ENCODE measurements at places on chromosomes 4 and X.

GRCh38 chr4:37561803-37562207 lies 124.4 kb downstream of the RELL1 start:
- peak; percentile 80 for DNase-seq

GRCh38 chr4:97836662-97837061 lies 306.6 kb downstream of the STPG2 start:
- no peak for DNase-seq

DNA sequence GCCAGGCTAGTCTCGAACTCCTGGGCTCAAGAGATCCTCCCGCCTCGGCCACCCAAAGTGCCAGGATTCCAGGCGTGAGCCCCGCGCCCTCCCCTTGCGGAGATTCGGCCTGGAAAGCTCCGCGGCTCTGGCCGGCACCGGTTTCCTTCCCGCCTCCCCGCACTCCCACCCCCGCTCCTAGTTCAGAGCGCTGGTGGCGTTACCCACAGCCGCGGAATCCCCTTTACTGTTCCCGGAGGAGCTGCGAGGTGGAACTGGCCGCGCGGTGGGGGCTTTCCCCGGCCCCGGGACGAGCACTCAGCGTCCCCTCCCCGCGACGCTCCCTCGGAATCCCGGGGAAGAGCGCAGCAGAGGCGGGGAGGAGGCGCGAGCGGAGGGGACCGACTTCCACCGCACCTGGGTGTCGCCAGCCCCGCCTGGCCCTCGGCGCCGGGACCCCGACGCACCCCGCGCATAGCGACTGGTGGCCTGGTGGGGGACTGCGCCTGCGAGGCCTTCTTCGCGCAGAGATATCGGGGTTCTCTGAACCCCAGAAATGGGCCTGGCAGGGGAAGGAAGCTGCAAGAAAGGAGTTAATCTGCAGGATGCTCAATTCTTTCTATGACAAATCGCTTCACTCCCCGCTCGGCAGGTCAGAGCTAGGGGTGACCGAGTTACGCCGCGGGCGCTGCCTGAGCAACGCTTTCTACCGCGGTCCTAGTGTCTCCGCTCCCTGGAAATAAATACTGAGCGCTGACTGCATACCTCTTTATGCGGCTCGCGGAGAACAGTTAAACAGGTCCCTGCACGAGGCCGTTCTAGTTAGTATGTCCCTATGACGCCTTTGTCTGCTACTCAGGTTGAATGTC lies 14.6 kb upstream of the SLC25A4 start:
- no peak for DNase-seq

GRCh38 chr4:40301603-40302002 lies 33.5 kb upstream of the CHRNA9 start:
- no peak for DNase-seq

- DNase-seq: peak; percentile 34
Measured at GRCh38 chr4:26858947-26859401, 1.7 kb upstream of the STIM2 start.

- DNase-seq: peak; percentile 17
Measured at GRCh38 chr4:38614231-38614630, 49.8 kb upstream of the KLF3 start.

DNA sequence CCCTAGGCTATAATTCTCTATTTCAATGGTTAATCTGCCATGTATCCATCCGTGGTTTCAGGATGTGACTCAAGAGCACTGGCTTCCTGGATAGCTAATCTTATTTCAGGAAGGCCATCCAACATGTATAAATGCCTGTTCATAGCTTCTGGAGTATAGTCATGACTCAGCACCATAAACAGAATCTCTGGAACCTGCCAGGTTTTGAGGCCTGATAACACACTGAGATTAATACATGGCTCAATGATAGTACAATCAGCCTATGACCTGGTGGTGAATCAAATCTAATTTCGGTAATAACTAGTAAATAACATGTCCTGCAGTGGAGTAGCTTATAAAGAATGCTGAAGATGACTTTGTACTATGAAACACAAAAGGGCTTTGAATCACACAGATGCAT lies 5.7 kb upstream of the IL13RA2 start:
- DNase-seq: peak; percentile 90

DNA sequence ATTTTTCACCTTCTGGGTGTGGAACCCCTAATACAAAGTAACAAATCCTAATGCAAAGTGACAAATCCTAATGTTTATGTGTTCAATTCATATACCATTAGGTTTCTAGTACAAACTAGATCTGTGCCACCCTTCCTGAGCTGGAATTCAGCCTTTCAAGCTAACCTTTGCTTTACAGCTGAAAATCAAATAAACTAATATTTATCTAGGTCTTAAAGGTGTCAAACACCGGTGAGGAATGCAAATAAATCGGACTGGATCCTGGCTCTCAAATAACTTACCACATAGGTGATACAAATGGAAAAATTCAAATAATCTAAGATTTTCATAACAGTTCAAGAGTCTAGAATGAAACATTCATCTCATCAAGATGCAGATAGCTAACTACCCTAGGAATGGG lies 11.6 kb downstream of the IRF2 start:
- no peak for DNase-seq

- DNase-seq: peak; percentile 67
Measured at GRCh38 chr4:140186651-140187315, 32.8 kb upstream of the MAML3 start.

DNA sequence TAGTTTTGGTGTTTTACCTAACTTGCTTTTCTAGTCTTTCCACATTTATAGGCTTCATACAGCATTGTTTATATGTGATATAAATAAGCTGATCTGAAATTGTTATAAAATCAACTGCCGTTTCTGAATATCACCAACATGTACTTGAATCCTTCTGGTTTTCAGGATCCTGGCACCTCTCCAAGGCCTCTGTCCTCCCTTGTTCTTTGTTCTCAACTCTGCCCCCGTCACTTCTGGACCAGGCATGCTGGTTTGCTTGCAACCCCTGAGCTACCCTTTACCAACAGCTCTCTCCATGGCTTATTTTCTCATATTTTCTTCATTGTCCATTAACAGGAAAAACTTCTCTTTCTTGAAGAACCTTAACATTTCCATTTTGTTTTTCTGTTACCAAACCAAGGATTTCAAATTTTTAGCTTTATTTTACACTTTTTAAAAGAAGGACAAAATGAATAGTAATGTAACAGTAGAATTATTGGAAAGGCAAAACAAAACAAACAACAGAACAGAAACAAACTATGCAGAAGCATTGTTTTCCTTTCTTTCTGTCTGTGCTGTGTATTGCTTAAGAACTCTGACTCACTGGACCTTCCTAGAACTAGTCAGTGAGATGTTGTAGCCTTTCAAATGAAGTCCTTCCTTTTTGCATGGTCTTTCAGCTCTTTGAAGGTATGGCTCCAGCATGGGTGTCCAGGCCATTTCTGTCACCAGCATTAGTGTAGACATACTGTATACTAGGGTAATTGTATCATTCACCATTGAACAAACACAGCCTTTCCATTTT lies 44.8 kb downstream of the BANK1 start:
- peak; percentile 31 for DNase-seq

DNA sequence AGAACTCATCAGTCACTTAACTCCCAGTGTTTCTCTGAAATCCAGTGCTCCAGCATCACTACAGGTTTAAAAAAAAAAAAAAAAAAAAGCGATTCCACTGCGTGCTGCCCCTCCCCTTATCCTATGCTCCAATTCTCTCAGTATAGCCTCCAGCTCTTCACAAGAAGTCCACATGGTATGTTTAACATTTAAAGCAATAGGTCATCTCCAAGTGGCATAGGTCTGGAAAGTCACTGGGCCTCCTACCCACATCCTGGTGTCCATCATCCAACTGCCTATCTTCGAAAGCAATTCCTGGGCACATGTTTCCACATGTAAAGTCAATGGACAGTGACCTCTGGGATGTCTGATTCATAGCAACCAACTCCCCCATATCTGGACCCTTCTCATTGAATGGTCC lies 66.5 kb upstream of the MAP3K15 start:
- no peak for DNase-seq

- DNase-seq: peak; percentile 44
Measured at GRCh38 chrX:17579026-17579425, 158.3 kb upstream of the SCML1 start.

GRCh38 chrX:128518508-128518907 lies 466.3 kb upstream of the ACTRT1 start:
- peak; percentile 1 for DNase-seq

DNA sequence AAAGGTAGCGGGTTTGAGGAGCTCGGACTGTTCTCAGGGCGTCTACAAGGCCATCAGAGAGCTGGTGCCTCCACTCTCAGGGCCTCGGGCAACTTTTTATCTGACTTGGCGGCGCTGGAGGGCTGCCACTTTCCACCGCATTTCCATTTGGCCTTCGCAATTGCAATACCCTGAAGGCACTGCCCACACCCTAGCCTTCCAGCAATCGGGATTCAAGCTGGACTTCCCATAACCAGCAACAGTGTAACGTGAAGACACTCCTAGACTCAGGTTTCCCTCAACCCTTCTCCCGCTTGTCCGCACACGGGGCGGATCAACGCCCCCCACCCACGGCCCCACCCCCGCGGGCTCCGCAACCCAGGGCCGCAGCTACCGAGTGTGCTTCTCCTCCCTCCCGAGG lies 50.2 kb upstream of the BCOR start:
- DNase-seq: no peak

DNA sequence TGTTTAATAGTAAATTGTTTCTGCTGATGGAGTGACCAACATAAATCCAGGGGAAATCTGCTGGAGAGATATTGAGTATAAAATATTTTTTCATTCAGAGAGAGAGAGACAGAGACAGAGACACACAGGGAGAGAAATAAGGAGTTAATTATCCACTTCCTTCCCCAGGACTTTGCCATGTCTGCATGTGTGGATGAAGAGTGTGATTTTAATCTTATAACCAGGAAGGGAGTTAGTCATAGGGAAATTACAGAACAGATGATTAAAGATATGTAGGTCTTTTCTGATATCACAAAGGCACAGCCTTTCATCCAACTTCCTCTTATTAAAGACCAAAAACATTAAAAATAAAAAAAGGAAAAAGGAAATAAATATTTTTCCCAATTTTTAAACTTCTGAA lies 526.3 kb downstream of the SPRY1 start:
- DNase-seq: peak; percentile 2

DNA sequence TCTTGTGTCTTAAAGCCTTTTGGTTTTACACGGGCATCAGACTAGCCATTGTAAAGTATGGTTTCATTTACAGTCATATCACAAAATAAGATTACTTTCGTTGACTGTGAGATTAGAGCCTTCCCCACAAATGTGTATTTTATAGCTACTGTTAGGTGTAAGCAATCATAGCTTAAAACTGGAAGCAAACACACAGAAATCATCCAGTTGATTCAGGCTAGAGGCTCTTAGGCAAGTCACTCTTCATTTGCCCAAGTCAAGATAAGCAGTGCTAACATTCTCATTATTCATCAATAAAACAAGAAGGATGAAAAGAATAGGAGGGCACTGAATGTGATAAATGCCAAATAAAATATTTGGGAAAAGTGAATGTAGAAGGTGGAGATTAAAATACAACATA lies 448.7 kb upstream of the FAM241A start:
- no peak for DNase-seq

- no peak for DNase-seq
Measured at GRCh38 chrX:140393507-140393906, 111.4 kb downstream of the SOX3 start.

GRCh38 chr4:53537606-53538005 lies 53.7 kb downstream of the LNX1 start:
- no peak for DNase-seq

GRCh38 chr4:109589605-109590004 lies 29.6 kb downstream of the MCUB start:
- peak; percentile 2 for DNase-seq

DNA sequence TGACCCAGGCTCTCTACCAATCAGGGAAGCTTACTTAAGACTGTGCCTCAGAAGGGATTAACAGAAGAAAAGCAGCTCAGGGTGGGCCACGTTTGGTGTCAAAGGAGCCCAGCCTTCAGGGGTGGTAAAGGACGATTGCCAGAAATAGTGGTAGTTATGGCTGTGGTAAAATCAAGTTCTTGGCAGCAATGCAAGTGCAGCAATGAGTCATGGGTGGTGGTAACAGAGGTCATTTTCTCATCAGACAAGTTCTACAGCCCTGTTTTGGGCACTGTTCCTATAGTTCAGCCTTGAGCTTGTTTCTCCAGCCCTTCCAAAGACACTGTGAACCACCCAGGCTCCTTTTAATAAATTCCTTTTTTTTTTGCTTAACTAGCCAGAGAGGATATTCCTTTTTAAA lies 120.3 kb downstream of the EFHC2 start:
- peak; percentile 38 for DNase-seq

- no peak for DNase-seq
Measured at GRCh38 chr4:108533876-108534275, 86.5 kb upstream of the RPL34 start.

DNA sequence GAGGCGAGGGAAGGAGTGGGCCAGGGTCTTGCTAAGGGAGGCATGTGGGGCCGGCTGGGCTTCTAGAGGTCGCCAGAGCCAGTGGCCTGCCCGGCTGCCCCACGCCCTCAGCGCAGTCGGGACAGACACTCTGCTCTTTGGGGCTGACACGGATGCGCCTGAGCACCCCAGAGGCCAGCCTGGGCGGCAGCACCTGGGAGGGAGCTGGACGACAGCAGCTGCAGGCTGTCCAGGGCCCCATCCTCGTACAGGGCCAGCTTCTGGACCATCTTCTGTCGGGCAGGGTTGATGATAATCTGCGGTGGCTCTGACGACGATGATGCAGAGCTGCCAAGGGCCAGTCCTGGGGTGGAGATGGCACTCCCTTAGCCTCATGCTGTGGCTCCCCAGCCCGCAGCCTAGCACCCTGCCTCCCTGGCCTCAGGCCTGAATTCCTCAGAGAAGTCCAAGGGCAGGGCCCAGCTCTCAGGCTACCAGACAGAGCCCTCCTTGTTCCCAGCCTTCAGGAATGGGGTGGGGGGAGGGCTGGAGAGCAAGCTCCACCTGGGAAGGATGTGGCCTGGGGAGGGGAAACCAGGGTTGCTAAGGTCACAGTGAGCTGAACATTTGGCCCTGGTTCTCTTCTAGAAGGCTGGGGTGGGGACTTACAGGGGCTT lies 7.2 kb downstream of the IRAK1 start:
- no peak for DNase-seq

DNA sequence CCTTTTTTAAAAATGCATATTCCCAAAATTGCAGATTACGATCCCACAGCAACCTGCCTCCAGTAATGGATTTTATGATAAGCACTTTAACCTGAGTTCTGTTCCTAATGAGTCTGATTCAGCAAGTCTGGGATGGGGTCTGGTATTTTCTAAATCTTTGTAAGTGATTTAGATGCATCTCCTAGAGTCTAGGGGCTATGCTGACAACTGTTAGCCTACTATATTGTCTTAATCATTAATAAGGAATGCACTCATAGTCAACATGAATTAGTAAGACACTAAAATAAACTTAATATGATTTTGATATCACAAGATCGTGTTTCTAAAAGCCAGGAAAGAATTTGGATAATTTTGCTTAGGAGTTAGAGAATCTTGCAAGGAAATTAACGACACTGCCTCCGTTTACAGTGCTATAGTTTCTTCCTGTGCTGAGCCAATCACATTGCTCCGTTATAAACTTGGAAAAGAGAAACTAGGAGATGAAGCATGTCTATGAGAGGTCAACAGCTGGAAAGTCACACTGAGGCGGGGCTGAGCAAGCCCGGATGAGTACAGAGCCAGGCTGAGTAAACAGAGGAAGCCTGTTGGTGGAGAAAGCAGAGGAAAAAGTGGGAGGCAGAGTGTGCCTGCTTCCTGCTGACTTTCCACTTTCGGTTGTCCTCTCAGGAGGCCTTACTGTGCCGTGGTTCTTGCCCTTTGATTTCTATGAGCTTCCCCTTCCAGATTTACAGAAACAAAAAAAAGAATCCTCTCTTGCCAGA lies 5.4 kb downstream of the SCARB2 start:
- DNase-seq: peak; percentile 94

- DNase-seq: no peak
Measured at GRCh38 chrX:149987613-149988012, 49.3 kb upstream of the EOLA2 start.

GRCh38 chr4:137310593-137311490 lies 221.5 kb downstream of the PCDH18 start:
- DNase-seq: peak; percentile 91

All from IMR-90 (cell line).